Fibroblast of skin of abdomen (primary cell): ENCODE measurements at places on chromosomes 16 and 17.

- no peak for DNase-seq
These were observed 215.6 kb downstream of the PHKB start for GRCh38 chr16:47676635-47677177.

DNA sequence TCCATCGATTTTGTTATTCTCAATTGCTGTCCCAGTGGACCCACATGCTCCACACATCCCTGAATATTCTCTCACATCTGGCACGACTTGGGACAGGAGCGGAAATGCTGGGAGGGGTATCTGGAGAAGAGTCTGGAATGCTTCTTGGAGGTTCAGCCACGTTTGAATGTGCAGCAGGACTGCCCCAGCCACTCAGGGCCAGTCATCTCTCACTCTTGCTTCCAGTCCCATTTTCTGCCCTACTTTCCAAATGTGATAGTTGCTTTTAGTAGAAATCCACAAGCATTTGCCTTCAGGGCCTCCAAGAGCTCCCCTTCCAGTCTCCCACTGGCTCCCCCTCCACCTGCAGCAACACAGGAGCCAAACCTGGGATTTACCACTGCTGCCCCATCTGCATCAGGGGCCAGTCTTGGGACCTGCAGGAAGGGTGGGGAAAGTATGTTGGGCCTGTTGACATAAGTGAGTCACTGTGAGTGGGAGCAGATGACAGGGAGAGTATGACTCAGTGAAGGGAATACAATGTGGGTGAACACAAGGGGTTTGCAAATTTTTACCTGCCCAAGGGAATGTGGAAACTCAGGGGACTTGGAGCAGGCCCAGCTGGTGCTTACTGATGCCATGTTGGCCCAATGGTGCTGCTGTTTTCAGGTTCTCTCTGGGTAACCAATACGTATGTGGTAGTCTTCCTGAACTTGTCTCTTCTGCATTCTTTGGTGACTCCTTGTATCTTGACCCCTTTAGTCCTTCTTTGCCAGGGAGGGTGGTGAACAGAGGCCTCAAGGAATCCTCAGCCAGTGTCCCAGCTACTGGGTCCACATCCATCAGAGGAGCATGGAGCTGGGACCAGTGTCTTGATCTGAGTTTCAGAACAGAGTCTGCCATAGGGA, 78.8 kb upstream of the CRHR1 start:
- DNase-seq, result no peak

GRCh38 chr17:29645515-29646051, 22.9 kb upstream of the CORO6 start:
- DNase-seq, result peak; percentile 76

- no peak for DNase-seq
These were observed 25.8 kb downstream of the NACA2 start for GRCh38 chr17:61565213-61565612.

DNA sequence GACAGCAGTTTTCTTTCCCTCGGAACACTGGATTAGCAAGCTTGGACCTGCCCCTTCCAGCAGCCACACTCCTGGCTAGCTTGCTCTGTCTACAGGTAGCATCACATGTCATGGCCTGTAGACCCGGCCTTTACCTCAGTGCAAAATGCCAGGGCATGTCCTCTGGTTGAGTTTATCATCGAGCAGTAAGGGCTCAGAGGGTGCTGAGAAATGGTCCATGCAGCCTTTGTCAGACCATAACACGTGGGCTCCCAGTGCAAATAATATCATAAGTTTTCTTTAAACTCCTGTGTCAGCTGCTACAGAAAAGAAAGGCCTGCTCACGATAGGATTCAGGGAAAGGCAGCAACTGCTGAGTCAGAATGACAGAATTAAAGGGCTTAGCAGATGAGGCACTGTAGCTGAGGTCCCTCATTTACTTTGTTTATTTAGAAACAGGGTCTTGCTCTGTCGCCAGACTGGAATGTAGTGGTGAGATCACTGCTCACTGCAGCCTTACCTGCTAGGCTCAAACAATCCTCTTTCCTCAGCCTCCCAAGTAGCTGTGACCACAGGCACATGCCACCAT, 8.0 kb upstream of the GNA13 start:
- DNase-seq, result peak; percentile 60

- peak; percentile 87 for DNase-seq
These were observed 36.0 kb downstream of the RTN4RL1 start for GRCh38 chr17:1989135-1989534.

- peak; percentile 34 for DNase-seq
These were observed 8.2 kb downstream of the UBE2O start for GRCh38 chr17:76444518-76445311.

GRCh38 chr17:80416940-80417293, 1.9 kb downstream of the ENDOV start:
- no peak for DNase-seq

GRCh38 chr16:26692658-26693057, 374.1 kb upstream of the C16orf82 start:
- DNase-seq, result no peak

DNA sequence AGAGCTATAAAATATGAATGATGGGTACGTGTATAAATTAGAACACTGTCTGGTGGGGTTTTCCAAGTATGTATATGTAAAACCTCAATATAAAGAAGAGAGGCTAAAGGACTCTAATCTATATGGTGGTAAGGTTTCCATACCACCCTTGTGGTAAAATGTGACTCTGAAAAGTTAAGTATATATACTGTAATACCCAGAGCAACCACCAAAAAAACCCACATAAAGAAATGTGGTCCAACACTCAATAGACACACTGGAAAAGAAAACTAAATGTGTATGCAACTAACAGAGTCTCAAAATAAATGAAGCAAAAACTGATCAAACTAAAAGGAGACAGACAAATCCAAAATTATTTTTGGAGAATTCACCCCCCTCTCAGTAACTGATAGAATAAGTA, 72.2 kb downstream of the XPO6 start:
- no peak for DNase-seq

- no peak for DNase-seq
These were observed 1.1 kb downstream of the CREBBP start for GRCh38 chr16:3879258-3879886.
